ENCODE measurements at places on chromosomes 6 and 20.

GRCh38 chr6:122797537-122797936 is 8.5 kb downstream of the SMPDL3A start:
- DNase-seq, result no peak

DNA sequence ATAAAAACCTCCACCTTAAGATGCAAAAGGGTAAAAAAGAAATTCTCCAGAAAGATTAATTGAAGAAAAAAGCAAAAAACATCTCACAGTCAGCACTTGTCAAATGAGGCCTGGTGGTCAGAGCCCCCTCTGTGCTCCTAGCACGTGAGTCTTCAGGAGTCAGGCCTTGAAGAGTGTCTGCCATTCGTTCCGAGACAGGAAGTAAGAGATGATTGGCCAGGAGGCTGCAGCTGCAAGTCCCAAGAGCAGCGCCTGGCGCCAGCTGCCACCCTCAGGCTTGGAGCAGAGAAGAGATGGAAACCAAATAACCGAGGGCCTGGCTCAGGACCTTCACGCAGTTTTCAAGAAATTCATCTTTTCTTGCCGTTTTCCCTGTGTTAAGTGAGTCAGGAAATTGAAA is 65.0 kb downstream of the FAM120B start:
- no peak for DNase-seq

- DNase-seq, result no peak
Observed at GRCh38 chr6:34082864-34083626, 62.8 kb downstream of the GRM4 start.

DNA sequence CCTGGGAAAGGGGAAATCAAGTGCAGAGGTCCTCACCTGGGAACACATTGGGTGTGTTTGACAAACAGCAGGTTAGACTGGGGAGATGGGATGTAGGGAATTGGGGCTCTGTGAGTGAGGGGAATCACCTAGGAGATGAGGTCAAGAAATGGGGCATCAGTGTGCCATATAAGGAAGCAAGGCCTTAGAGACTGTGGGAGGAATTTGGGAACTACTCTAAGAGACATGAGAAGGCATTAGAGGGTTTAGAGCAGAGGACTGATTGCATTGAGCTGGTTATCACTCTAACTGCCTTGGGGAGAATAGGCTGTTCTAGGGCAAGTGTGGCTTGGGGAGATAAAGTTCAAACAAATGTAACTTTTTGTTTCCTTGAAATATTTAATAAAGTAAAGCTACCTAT is 189.9 kb downstream of the EYA4 start:
- no peak for DNase-seq

- DNase-seq, result no peak
Observed at GRCh38 chr20:18515973-18516372, 8.2 kb downstream of the SEC23B start.

- DNase-seq, result no peak
Observed at GRCh38 chr6:143598466-143599080, 79.2 kb upstream of the PHACTR2 start.

- no peak for DNase-seq
Observed at GRCh38 chr6:83709748-83710050, 798 bp upstream of the SNAP91 start.

- no peak for DNase-seq
Observed at GRCh38 chr6:143647191-143647590, 30.6 kb upstream of the PHACTR2 start.

- no peak for DNase-seq
Observed at GRCh38 chr6:98678481-98678880, 155.9 kb upstream of the POU3F2 start.

DNA sequence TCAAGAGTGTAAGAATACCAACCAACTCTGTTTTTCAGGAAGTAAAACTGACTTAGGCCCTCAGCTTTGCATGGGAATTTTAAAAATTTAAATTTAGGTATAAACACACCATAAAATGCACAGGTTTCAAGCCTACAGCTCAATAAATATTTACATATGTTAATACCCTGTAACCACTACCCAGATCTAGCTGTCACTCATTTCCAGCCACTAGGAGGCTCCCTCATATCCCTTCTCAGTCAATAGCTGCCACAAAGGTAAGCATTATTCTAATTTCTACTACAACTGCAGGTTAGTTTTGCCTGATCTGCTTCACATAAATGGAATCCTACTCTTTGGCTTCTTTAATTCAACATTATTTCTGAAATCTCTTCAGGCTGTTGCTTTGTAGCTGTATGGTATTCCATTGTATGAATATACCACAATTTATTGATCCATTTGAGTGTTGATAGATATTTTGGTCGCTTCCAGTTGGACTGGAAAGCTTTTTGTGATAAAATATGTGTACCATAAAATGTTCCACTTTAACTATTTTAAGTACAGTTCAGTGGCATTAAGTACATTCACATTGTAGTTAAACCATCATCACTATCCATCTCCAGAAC is 32.5 kb upstream of the MEI4 start:
- peak; percentile 11 for DNase-seq

DNA sequence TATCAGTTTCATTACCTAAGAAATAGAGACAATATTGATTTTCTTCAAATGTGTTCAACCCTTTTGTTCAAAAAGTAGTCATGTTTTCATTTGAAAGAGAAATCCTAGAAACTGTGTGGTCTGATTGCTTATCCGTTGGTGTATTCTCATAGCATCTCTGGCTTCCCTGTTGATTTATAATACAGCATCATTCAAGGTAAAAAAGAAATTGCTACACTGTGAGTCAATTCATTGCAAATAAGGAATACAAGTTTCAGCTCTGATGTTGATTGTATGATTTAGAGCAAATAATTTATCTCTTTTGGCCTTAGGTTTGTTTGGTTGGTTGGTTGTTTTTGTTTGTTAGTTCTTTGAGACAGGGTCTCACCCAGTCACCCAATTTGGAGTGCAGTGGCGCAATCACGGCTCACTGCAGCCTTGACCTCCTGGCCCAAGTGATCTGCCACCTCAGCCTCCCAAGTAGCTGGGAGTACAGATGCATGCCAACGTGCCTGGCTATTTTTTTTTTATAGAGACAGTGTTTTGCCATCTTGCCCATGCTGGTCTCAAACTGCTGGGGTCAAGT is 185.5 kb upstream of the TNFAIP3 start:
- no peak for DNase-seq

DNA sequence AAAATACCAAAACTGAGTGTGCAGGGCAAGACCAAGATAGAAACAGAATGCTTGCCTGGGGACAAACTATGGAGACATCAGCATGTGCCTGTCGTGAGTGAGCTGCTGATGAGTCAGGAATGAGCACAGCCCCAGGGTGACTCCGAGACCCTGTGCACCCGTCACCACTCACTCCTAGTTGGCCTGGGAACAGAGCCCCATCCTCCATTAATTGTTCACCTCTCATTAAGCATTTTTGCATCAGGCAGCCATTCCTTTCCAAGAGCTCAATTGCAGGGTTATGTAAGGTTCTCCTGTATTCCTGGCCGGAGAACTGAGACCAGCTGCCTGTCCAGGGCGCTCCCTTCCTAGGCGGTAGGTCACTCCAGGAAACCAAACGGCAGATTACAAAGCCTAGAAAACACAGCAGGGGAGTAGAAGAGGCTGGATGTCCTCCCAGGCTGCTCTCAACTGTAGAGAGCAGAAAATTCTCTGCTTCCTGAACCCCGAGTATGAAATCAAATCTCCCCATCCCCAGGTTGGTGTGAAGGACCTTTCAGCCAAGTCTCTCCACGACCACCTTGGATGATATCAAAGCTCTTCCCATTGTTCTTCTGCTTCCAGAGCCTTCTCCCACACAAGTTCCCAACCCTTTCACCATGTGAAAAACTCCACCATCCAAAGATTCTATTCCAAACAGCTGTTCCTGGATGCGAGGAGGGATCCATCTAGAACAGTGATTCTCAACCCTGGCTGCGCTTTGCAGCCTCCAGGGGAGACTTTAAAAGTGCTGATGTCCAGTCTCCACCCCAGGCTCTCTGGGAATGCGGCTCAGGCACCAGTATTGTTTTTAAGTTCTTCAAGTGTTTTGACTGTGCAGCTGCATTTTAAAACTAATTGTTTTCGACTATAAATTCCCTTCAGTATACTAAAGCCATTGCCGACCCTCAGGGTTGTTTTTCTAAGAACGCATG is 532.6 kb upstream of the JARID2 start:
- DNase-seq, result peak; percentile 69

GRCh38 chr20:1293641-1294379 is 27.7 kb downstream of the SNPH start:
- DNase-seq, result peak; percentile 76

DNA sequence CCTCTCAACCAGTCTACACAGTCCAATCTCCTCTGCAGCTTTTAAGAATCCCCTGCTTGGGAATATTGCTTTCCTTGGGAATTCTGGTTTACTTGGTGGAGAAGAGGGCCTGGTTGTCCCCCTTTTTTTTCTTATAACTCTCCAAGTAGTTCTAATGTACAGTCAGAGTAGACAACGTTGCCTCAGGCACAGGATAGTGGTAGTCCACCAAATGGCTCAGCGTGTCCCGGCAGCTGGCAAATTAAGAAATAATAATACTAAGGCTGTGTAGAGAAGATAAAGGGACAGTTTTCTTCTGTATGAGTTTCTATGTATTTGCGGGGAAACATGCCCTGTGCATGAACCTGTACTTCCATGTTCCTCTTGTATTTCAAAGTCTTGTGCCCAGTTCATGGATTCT is 145.7 kb upstream of the RREB1 start:
- no peak for DNase-seq

DNA sequence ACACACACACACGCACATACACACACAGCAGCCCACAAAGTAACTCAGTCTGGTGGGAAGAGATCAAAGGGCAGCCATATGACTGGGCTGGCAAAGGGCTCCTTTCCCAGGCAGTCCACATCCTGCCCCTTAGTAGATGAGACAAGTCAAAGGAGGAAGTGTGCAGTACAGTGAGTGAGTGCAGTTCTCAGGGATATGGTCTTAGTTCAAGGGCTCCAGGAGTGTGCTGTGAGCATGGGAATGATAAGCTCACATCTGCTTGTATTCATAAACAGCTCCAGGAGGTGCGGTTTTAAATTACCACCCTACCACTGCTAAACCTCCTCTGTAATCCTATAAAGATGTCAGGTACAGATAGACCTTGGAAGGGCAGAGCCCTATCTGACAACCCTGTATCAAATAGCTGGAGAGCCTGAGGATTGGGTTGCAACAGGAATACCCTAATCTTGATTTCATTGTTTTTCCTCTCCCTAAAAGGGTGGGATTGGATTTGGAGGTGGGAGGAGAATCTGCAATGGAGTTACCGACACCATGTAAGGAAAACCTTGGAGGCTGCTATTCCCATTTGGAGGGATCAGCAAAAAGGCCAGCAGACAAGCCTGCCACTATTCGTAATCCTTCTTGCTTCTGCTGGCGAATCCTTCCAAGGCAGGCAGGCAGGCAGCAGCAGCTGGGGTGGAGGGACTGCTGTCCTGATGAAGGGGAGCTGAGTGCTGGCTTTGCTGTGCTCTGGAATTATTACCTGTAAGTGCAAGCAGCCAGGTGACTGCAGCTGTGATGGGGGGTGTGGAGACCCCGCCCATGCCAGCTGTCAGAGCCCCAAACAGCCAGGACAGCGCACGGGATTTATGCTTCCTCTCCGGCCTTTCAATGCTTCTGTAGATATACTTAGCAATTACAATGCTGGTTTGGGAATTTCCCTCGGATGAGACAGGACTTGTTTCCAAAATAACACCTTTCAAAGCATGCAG is 342.7 kb downstream of the PRL start:
- DNase-seq, result peak; percentile 77

GRCh38 chr6:74932232-74932888 is 273.5 kb downstream of the COL12A1 start:
- DNase-seq, result no peak

GRCh38 chr20:51613580-51613979 is 71.1 kb upstream of the NFATC2 start:
- no peak for DNase-seq

DNA sequence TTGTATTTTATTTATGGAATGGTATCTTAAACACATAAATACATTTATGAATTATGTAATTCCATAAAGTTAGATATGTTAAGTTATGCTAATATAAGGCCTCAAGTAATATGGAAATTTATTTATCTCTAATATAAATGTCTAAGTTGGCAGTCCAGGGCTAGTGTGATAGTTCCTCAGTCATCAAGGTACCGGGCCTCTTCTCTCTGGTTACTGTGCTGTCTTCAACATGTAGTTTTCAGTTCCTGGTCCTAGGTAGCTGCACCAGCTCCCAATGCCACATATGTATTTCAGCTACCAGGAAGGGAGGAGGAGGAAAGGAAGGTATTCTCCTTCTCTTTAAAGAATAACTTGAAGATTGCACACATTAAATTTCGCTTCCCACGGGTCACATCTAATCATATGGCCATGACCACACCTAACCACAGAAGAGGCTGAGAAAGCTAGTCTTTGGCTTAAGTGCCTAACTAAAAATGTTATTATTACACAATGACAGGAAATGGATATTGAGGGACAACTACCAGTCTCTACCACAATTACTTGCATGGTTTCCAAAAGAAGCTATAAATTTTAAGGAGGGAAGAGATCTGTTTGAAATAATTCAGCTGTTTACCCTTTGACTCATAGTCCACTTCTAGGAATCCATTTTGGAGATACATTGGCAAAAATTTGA is 68.6 kb downstream of the BCKDHB start:
- no peak for DNase-seq

- DNase-seq, result no peak
Observed at GRCh38 chr20:46027245-46027853, 1.7 kb upstream of the SLC12A5 start.

- DNase-seq, result peak; percentile 38
Observed at GRCh38 chr20:6178537-6178936, 55.7 kb upstream of the FERMT1 start.

- no peak for DNase-seq
Observed at GRCh38 chr6:77178821-77179220, 284.5 kb downstream of the HTR1B start.

- DNase-seq, result no peak
Observed at GRCh38 chr20:35699957-35700624, 886 bp downstream of the ROMO1 start.

DNA sequence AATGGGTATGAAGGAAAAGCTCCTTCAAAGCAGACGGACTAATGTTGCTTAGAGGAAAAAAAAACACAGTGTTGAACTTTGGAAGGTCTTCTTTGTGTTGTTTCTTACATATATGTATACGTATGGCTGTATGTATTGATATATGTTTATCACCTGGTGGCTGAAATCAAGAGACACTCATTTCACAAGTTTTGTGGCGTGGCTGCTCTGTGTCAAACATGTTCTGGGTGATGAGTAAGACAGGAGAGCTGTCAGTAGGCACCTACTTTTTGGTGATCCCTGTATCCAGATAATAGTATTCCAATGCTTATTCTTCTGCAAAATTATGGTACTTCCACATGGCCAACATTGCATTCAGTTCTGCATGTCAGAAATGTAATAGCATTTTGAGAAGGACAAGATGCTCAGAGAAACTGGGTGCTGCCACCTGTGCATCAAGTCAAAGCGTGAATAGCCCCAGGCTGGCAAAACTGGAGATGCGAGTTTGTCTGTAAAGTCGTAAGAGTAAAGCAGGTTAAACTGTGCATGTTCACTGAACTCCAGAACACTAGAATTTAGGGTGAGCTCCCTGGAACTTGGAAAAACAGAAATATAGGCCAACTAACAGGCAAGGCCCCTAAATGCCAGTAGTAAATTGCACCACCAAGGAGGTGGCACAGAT is 67.9 kb downstream of the ARMC2 start:
- no peak for DNase-seq
